Left forelimb (tissue), 1 donor: ENCODE measurements at places on chromosomes 11 and 22.

- no peak for DNase-seq
Measured at GRCh38 chr11:95375886-95376285, 144.9 kb upstream of the SESN3 start.

DNA sequence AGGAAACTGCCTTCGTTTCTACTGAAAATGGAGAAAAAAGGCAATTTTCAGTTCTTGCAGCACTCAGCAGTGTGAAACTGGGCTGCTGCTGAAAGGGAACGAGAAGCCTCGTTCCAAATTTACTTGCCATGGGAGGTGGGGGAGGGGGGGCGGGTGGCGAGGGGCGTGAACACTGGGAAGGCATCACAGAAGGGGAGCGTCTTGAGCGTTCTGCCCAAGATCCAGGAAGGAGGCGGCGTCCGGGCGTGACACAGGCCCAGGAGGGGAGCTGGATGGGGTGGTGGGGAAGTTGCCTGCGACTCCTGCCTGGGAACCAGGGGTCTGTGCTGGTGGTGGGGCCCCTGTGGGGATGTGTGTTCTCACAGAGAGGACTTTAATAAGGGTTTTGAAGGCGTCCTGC, 213.5 kb downstream of the CTTN start:
- DNase-seq: no peak

DNA sequence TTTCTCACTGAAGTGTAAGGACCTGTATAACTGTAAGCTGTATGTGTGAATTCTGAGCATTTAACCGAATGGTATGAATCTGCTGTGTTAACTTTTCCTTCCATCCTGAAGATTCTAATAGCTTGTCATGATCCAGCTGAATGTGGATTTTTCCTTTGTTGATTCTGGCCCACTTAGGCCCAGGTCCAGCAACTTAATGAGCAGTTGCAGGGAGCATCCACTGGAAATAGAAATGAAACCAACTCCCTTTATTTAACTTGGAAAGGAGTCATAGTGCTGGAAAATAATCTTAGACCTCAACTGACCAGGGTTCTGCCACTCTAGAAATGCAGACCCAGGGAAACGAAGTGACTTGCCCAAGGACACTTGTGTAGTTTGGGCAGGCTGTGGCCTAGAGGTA, 142.3 kb upstream of the MTNR1B start:
- DNase-seq: no peak

DNA sequence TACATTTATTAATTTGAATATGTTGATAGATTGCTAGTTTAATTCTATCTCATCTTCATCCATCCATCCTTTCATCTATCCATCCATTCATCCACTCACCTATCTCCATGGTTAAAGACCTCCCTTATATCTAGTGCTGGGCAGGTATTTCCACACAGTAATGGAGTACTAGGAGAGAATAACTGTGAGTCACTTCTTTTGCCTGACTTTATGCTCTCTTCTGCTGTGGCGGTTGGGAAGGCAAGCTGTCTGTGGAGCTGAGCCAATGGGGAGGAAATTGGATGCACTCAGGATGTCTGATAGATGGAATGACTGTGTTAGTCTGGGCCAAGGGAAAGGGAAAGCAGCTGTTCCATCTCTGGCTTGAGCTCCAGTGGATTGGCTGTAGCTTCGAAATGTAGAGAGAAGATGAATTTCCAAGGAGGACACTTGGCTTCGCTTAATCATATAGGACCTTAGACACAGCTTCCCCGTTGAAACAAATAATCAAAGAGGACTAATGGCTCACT, 60.3 kb downstream of the NELL1 start:
- DNase-seq: no peak

DNA sequence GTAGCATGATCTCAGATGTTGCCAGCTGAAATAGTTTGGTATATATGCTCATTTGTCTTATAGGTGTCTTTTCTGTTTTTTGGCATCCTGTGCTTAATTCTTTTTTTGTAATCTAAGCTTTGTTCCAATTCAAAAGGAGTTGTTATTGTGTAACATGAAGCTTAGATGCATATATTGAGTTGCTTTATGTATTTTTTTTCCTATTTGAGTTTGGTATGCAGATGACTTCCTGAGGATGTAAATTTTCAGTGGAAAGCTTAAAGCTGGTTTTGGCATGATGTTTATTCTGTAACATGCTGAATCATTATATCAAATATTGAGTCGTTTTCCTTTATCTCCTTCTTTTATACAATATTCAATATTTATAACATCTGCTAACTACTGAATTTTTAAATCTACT, 69.4 kb downstream of the DDX10 start:
- no peak for DNase-seq

- no peak for DNase-seq
Measured at GRCh38 chr11:88384669-88385005, 47.1 kb upstream of the CTSC start.

DNA sequence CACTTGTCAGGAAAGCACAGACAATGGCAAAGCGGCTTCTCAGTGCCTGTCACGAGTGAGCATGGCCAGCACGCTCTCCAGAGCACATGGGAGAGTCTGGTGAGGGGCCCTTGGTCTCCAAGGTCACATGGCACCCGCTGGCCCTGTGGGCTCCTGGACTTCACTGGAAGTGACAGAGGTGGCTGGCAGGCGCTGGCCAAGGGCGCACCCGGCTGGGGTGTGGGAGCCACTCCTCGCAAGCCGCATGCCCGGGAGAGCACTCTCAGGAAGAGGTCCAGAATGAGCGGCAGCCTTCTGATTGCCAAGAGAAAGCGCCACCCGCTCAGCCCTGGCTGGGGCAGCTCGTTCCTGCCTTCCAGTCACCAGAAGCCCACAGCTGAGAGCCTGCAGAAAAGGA, 17.1 kb upstream of the MOB2 start:
- no peak for DNase-seq

- DNase-seq: no peak
Measured at GRCh38 chr11:109864834-109865547, 228.2 kb upstream of the ZC3H12C start.

DNA sequence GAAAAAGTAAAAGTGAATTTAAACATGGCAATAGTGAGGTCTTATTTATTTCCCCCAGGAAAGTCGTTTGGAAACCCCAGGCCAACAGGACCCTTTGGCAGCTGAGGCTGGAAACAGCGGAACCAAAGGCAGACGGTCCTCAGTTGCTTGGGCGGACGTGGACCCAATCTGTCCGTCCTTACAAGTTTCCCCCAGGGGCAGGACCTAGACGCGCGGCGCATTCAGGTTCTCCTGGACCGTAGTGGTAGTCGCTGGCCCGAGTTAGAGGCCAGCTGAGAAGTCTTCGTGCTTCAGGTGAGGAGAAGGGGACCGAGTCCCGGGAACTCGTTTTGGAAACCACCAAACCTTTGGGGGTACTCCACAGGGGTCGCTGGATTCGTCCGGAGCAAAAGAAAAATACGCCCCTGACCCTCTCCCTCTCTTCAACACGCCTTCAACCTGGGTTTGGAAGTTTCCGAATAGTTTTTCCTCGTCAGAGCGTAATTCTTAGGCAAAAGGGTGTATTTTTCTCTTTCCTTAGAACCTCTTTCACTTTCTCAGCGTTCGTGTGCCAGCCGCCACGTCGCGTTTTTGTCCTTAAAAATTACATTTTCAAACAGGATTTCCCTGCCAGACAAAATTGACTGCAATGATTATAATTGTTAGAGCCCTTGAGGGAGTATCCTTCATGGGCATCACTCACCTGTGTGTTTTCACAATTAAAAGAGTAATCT, 2.1 kb downstream of the METTL15 start:
- DNase-seq: peak; percentile 81

DNA sequence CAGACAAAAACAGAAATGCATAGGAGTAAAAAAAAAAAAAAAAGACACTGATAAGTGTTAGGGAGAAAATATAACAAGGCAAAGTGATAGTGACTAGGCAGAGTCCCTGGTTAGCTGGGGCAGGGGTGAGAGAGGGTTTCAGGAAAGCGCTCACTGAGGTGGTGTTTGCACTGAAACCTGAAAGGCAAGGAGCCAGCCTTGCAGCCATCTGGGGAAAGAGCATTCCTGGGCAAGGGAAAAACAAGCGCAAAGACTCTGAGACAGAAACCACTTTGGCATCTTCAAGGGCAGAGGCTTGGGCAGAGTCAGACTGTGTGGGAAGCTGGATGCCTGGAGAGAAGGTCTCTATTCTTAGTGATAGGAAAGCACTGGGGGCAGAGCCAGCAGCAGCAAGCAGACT, 14.5 kb downstream of the CLMP start:
- no peak for DNase-seq

DNA sequence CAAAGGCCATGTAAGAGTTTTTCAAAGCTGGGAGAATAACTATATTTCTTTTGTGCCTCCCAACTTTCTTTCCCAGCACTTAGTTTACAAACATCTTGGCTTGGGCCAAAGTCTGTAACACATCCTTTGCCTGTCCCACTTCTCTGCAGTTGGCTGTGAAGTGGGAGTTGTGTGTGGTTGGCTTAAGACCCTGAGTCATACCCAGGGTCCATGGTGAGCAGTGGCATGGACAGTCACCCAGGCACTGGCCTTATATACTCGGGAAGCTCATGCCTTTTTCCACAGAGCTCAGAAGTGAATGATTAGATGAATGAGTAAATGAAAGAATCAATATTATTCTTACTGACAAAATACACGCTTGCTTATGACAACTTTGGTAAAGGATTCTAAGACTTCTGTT, 231.4 kb downstream of the BLID start:
- DNase-seq: no peak

- no peak for DNase-seq
Measured at GRCh38 chr22:40121461-40121860, 56.3 kb upstream of the TNRC6B start.

DNA sequence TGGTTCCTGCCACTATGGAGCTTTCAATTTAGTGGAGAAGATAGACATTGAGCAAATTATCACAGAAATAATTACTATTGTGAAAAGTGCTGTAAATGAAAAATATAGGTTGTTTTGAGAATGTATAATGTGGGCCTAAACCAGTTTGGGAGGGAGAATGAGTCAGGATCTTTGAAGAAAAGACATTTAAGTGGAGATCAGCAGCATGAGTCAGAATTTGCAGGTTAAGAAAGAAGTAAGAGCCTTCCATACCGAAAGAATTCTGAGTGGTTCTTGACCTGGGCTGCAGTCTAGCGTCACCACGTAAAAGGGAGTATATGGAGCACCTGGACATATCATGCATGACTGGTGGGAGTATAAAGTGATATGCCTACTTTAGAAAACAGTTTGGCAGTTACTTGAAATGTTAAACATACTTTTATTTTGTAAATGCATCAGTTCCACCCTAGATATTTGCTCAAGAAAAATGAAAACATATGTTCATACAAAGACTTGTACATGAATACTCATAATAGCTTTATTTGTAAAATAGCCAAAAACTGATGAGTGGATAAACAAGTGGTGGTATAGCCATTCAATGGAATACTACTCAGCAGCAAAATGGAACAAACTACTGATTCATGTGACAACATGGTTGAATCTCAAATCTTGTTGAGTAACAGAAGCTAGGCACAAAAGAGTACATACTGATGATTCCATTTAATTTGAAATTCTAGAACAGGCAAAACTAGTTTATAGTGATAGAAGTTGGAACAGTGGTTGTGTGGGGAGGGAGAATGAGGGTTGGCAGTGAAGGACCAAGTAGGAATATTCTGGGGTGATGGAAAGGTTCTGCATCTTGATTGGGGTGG, 99.2 kb downstream of the STIM1 start:
- no peak for DNase-seq

DNA sequence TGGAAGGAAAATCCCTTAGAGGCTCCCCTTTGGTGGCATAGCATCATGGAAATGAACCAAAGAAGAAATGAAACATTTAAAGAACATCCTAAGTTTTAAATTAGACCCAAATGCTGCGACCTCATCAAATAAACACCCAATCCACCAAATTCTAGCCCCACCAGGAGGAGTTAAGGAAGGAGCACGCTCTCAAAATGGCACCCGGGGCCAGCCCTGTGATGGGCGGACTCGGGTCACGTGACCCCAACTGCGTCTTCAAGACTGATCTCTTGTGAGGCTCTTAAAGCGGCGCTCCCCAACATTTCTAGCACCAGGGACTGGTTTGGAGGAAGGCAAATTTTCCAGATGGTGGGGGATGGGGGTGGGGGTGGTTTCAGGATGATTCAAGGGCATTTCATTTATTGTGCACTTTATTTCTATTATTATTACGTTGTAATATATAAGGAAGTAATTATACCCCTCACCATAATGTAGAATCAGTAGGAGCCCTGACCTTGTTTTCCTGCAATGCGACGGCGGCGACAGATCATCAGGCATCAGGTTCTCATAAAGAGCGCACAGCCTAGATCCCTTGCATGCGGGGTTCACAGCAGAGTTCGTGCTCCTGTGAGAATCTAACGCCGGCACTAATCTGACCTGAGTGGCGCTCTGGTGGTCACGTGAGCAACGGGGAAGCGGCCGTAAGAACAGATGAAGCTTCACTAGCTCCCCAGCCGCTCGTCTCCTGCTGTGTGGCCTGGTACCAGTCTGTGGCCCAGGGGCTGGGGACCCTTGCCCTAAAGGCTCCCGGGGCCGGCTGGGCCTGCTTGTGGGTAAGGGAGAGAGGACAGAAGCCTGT, 90.6 kb upstream of the SLC22A12 start:
- no peak for DNase-seq

- DNase-seq: no peak
Measured at GRCh38 chr11:118838905-118839553, 44.7 kb upstream of the CXCR5 start.
